CD8-positive, alpha-beta T cell (primary cell): ENCODE measurements at places on chromosomes 11 and 22. TPM values are rescaled to one million over a fixed set of nuclear protein-coding genes. Genes with fewer than 3 reads are reported as not detected.

HPS4 gene
- 71.0 TPM for total RNA-seq

P2RX6 gene
- 0.30 TPM for total RNA-seq

TSPAN32 gene
- total RNA-seq, result 145 TPM

DBX1 gene
- total RNA-seq, result not detected

TMA7B gene
- 9.0 TPM for total RNA-seq

MPZL2 gene
- 1.4 TPM for total RNA-seq

CASP1 gene
- total RNA-seq, result 11.3 TPM

C11orf86 gene
- total RNA-seq, result not detected

MAPK8IP2 gene
- total RNA-seq, result 0.16 TPM

LRRN4CL gene
- not detected for total RNA-seq

OR56A1 gene
- not detected for total RNA-seq
